ENCODE measurements at places on chromosomes 12 and 14.

GRCh38 chr14:70237710-70238109, 49.0 kb upstream of the SLC8A3 start:
- DNase-seq = no peak

DNA sequence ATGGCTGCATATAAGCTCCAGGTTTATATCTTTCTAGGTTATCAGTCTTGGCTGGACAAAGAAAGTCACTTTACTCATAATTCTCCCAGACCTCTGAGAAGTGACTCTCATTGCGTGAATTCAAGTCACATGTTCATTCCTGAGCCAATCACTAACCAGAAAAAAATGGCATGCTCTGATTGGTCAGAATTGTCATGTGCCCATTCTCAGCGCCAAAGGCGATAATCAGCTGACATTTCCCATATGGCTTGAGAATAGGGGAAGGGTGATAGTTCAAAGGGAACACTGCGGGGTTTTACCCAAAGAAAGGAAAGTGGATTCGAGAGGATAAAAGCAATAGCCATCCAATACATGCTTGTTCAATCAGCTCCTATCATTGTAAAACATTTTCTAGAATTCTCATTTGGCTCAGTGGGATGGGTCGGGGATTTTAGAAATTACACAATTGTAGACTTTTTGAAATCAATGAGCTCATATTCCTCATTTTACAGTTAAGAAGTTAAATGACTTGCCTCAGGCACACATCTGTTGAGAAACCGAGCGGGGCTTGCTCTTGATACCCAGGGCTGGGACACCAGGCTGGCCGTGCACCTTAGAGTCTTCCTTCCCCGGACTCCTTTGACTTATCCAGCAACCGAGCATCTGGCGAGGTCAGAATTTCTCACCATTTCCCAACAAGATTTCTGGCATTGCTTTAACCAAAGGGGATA, 454.0 kb upstream of the TBX3 start:
- no peak for DNase-seq

- no peak for DNase-seq
These were observed 672.4 kb upstream of the FLRT2 start for GRCh38 chr14:84857571-84857970.

DNA sequence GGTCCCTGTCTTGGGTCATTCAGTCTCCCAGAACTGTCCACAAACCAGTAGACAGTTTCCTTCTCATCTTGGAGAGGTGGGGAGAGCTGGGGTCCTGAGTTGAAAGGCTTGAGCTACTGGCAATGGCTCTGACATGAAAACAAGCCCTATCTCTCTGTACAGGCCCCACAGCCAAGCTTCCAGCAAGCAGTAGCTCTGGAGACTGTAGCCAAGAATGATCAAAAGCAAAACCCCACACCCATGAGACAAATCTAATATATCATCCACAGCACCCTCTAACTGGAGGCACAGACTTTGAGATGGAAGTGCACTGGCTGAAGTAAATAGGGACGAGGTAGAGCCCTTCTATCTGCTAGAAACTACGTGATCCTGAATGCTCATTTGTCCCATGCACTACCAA, 40.9 kb downstream of the RERG start:
- no peak for DNase-seq

DNA sequence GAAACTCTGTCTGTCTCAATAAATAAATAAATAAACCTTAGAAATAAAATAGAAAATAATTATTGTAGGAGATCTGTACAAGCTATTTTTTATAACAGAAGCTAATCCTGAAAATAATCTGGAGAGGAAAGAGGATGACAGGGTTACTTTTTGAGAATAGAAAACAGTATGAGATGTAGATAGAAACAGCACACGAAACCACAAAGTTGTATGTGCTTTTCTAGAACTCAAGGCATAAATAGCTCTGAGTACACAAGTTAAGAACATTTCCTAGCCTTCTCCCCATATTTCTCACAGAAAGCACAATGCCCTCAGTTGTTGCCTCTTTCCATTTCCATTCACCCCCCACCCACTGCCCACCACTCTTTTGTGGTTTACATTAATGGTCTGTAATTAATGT, 35.7 kb downstream of the SLC38A4 start:
- DNase-seq = no peak

DNA sequence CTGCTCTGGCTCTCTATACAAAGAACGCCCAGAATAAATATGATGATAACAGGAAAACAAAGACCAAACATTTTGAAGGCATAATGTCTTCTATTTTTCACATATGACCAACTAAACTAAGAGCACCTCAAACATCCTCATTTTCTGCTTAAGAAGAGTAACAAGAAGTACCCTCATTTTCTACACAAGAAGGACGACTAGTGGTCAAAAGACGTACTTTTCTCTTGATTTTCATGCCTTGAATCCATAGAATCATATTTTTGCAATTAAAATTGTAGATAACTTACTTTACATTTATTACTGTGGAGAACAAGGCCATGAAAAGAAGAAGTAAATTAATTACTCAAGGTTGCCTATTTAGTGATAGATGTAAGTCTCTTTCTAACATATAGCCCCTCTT, 358.6 kb downstream of the DUSP6 start:
- no peak for DNase-seq

GRCh38 chr12:86634456-86635410, 378.5 kb upstream of the MGAT4C start:
- no peak for DNase-seq

DNA sequence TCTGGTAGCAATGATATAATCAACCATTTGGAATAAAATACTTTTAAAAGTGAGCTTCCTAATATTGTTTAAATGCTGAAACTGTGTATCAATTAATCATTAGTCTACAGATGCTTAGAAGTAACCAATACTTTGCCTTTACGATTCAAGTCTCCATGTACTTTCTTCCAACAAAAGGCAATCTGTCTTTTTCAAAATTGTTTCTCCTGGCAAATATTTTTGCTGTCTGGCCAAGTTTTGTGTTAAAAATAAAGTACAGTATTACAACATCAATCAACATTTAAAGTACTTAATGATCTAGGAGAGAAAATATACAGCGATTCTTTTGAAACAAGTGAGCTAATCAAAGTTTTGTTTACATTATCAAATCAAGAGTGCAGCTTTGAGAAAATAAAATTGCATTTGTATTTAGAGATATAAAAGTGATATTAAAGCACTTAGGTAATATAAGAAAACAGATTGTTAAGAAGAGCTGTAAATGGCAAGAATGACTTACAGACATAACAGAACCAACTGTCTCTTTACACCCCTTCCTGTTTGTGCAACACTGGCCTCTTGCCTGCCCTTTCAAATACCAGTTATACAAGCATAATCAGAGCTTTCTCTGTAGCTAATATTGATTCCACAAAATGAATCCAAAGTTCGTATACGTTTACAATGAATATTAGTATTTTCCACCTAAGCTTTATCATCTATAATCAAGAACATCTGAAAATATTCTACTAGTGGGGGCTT, 38.2 kb upstream of the FBLN5 start:
- DNase-seq = no peak

GRCh38 chr14:30799933-30800332, 74.4 kb upstream of the COCH start:
- no peak for DNase-seq

- DNase-seq = no peak
These were observed 683.4 kb downstream of the SLC16A7 start for GRCh38 chr12:60279221-60279620.

DNA sequence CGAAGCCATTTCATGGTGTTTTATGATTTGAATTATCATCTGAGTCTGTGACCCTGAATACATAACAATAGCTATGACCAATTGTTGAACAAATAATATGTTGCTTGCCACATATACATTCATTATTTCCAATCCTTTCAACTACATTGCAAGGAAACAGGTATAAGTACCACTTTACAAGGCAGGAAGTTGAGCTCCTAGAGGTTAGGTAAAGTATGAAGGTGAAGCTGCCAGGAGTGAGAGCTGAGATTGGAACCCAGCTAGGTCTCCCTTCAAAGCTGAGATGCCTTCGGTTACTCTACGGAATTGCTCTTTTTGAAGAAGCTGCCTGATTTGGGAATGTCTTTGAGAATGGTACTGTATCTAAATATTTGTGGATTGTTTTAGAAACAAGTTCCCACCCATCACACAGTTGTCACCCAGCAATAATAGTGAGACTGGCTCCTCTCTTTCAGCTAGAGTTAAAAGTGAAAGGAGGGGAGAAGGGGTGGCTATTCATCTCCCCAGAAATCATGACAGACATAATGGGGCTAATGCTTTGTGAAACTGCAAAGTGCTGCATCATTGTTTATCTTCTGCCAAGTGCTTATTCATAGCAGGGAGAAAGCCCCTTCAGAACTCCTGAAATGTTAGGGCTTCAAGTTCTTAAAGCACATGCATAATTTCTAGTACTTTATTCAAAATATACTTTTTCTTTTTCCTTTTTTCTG, 75.9 kb upstream of the AMIGO2 start:
- DNase-seq = no peak
